ENCODE measurements at places on chromosomes 16 and 17.
A peak's percentile ranks its signal among the peaks of the same experiment; 100 is the strongest.

GRCh38 chr16:13968835-13969234 lies 48.9 kb downstream of the ERCC4 start:
- no peak for DNase-seq

DNA sequence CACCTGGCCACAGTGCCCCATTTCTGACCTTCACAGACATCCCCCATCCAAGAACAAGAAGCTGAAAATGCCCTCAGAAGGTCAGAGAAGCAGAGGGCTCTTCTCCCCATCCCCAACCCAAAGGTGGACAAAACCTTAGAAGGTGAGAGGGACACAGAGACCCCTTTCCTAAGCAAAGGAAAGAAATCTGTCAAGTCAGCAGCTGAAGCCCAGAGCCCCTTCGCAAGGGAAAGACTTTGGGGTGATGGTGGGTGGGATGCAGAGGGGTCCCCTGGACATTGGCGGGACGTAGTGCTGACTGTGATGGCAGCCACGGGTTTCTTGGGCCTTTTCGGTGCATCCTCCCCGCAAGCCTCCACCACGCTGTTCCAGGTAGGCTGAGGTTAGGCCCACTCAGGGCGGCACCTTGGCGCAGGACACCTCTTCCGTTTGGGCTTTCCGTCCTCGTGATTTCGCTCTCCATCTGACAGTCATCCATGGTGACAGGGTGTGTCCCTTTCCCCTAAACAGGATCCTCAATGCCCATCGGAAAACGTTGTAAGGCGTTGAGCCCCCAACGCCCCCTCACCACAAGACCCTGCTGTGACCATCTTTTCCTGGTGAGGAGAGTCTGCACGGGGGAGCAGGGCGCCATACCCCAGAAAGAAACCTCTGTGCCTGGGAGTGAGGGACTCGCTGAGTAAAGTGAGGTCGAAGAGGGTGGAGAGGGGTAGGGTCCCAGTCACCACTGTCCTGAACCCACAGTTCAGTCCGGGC lies 10.7 kb upstream of the GSDMA start:
- DNase-seq: no peak

GRCh38 chr16:55369151-55369550 lies 45.1 kb downstream of the IRX6 start:
- no peak for DNase-seq

GRCh38 chr17:40604327-40605080 lies 39.2 kb upstream of the CCR7 start:
- DNase-seq: no peak

DNA sequence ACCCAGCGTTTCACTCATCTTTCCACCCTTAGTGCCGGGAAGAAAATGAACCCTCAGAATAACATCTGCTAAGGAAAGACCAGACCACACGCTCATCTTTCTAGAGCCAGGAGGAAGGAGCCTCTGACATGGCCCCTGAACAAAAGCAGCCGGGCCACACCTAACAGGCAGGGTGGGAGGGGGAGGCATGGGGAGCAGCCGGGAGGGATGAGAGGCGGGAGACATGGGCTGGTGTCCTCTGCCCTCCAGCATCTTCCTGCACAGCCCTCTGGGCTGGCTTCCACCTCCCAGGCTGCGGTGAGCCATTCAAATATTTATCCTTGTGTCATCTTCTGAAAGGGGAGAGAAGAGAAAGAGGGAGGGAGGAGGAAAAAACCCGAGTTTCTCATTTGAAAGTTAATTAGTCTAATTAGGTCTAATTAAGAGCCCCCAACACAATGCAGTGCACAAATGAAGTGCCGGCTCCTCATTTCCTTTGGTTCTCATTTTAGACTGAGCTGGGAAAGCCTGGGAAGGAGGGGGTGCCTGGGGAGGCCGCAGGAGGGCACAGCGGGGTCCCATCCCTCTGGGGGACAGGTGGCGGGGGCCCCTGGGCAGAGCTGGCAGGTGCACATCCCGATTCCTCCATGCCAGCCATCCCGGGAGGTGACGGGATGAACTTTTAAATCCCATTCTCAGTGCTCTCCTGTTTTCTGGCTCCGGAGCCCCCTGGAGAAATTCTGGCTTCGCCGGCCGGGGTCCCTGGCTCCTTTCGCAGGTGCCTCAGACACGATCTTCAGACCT lies 90.5 kb downstream of the ENGASE start:
- DNase-seq: no peak

DNA sequence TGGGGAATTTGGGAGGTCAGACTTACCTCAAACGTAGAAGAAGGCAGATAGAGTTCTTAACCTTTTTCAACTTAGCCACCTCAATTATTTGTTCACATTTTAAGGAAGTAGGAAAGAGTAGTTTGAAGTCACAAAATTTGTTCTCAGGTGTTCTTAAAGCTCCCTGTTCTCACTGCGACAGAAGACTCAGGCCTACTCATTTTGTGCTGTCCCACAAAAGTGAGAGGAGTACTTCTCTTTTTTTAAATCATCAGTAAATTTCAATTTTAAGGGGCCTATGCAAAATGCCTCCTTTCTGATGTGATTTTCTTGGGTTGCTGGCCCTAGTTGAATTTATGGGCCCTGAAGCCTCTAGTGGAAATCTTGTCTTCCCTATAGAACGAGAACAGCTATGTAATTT lies 133.4 kb downstream of the MAP2K6 start:
- DNase-seq: no peak

- DNase-seq: no peak
Observed at GRCh38 chr17:28433721-28434120, 27.7 kb upstream of the SLC46A1 start.

DNA sequence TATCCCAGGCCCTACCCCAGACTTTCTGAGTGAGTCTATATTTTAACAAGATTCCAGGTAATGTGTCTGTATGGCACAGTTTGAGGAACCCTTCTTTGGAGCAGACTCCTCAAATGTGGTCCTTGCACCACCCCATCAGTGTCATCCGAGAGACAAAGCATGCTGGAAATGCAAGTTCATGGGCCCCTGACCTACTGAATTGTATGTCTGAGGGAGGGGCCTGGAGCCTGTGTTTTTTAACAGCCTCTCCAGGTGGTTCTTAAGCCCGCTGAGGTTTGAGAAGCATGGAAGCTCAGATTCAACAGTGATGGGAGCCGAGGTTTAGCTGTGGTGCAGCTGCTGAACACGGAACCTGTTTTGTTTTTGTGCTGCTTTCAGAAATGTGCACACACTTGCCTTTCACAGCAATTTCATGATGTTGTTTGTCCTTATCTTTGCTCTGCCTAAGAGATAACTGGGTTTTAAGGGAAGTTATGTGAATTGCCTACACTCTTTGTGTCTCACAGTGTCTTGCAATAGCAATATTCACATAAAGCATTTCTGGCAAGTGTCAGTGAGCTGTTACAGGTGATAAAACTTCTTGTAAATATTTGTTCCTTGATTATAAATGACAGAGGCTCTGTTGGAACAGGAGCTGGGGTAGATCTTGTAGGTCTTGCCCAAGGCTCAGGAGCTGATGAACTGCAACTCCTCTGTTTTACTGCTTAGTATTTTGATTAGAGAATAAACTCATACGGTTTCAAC lies 32.0 kb upstream of the IL34 start:
- no peak for DNase-seq

DNA sequence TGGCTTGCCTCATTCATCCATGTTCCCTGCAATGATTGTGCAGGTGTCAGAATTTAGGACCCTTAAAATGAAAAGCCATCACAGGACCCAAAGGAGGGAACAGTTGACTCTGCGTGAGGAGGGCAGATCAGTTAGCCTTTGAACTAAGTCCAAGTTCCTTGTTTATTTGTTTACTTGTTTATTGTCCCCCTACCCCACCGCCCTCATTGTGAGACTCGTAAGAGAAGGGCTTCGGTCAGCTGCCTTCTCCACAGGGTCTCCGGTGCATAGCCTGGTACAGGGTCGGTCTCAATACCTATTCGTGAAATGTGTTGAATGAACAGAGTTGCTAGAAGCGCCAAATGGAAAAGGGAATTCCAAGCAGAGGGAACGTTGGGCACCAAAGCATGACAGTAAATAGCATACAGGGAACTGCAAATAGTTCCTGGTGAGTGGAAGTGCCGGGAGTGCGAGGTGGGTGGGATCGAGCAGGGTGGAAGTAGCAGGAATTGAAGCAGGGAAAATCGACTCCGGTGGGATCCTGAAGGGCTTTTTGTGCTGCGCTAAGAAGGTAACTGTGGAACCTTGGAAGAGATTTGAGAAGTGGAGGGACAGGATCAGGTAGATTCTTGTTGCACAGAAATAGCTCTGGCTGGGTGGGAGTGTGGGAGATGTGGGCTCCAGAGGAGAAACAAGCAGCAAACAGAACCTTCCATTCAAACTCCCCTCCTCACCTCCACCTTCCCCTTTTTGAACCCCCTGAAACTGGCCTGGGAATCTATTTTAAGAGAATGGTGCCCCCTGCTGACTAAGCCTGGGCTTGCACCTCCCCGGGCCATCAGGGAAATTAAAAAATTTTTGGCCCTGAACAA lies 12.7 kb downstream of the SLC35B1 start:
- DNase-seq: peak; percentile 21

GRCh38 chr16:53207810-53208752 lies 153.3 kb downstream of the CHD9 start:
- peak; percentile 76 for DNase-seq

GRCh38 chr17:50550661-50551432 lies 3.9 kb downstream of the SPATA20 start:
- no peak for DNase-seq

DNA sequence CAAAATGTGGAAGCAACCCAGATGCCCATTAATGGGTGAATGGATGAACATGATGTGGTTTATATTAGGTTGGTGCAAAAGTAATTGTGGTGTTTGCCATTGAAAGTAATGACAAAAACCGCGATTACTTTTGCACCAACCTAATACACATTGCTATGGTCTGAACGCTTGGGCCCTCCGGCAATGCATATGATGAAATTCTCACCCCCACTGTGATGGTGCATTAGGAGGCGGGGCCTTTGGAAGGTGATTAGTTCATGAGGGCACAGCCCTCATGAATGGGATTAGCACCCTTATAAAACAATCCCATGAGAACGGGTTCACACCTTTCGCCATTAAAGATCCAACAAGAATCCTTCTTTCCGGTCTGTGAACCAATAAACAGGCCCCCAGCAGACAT lies 25.3 kb upstream of the PRM1 start:
- no peak for DNase-seq

Measured in NCI-H2029 treated with DMSO at 0.1 percent for 48 hours (cell line).